ENCODE measurements at places on chromosomes 11 and 22.

GRCh38 chr11:114036958-114037357, 22.6 kb upstream of the ZBTB16 start:
- no peak for DNase-seq

- no peak for DNase-seq
Observed at GRCh38 chr11:57116654-57117053, 65.1 kb upstream of the LRRC55 start.

GRCh38 chr11:61853698-61854169, 25.6 kb downstream of the FADS2 start:
- no peak for DNase-seq

GRCh38 chr22:35315855-35316745, 16.4 kb downstream of the TOM1 start:
- DNase-seq = peak; percentile 72

DNA sequence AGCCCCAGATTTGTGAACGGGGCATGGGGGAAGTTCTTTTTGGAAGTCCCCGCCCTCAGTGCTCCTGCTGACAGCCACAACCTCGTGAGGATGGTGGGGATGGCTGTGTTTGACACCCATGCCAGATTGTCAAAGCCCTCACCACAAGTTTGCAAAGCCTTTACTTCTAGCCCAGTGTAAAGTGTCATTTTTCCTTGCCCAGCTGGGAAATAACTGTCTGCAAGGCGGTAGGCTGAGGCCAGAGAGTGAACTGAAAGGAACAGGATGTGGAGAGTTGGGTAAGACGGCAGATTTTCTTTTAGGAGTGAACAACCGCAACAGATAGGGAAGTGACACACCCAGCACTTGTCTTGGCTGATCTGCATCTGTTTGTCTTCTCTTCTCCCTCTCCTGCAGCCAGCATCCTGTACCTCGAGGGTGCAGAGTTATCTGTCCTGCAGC, 13.6 kb downstream of the IL17RA start:
- no peak for DNase-seq

DNA sequence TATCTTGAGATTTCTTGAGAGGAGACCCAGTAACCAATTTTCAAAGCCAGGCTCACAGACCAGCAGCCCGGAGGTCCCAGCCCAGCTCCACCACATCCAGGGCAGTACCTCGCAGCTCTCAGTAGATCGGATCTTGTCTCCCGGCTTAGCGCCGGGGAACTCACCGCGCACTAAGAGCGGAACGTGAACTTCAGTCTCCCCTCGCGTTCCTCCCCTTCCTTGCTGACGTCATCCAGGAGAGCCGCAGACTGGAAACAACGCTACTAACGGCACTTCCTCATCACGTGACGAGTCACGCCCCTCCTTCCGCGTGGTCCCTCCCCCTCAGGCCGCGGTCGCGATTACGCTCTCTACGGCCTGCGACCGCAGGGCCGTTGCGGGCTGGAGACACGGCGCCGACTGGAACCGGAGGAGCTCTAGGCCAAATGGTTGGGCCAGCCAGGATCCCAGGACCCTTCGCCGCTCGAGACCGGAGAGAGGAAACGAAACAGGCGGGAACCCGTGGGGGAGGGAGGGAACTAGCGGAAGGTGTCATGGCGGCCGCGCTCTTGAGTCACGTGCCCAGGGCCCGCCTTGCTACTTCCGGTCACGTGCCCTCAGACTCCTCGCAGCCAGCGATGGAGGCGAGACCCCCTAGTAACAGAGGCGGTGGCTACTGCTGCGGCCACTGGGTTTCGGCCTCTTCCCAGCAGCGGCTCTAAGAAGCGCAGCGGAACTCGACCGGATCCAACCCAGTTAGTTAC, at the start of the genes GTF2H1 and HPS5:
Gene GTF2H1 (plus strand): TSS at position 599 of the 743 bp plus-strand sequence. CDS start 10,508 bp downstream, outside the sequence.
Gene HPS5 (minus strand): TSS at position 172 of the 743 bp plus-strand sequence. CDS start 4,282 bp downstream, outside the sequence.
- peak; percentile 97 for DNase-seq

DNA sequence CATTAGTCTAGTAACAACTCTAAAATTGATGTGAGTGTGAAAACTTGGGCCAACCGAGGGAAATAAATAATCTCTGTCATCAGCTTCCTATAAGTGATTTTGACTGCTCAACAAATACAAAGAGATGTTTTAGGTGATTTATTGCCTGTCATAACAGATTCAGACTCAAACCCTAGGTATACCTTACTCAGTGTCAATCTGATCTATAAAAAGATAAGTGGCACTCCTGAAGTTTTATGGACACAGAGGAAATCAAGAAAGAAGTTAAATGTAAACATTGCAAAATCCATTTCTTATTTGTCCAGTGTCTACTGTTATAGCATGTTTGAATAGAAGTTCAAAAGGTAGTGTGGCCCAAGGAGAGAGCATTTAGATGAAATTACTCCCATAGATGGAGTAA, 30.4 kb upstream of the TYR start:
- no peak for DNase-seq

- no peak for DNase-seq
Observed at GRCh38 chr11:68116126-68116525, 5.1 kb downstream of the CHKA start.

GRCh38 chr11:115215694-115216617, 288.3 kb downstream of the CADM1 start:
- no peak for DNase-seq

GRCh38 chr11:131609337-131609736, 238.9 kb downstream of the NTM start:
- no peak for DNase-seq

DNA sequence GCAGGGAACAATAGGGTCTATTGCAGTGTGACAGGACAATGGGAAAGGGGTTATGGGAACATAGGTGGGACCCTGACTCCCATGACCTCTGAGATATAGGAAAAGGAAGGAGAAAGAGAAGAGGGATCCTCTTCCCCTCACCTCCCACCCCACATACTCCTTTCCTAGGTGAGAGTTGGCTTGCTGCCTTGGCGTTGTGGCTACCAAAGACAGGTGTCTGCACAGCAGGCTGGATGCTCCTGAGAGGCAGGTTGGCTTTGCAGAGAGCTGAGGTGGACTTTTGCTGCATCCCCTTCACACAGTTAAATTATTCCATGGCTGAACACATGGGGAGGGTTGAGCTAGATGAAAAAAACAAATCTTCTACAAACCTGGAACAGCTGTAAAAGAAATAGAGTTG, 80.7 kb downstream of the SYT9 start:
- DNase-seq = no peak

GRCh38 chr22:31223786-31224191, 11.7 kb downstream of the LIMK2 start:
- no peak for DNase-seq

- DNase-seq = no peak
Observed at GRCh38 chr11:64909653-64910343, 7.2 kb downstream of the ATG2A start.

- DNase-seq = no peak
Observed at GRCh38 chr22:31155422-31155821, 4.6 kb upstream of the RNF185 start.

DNA sequence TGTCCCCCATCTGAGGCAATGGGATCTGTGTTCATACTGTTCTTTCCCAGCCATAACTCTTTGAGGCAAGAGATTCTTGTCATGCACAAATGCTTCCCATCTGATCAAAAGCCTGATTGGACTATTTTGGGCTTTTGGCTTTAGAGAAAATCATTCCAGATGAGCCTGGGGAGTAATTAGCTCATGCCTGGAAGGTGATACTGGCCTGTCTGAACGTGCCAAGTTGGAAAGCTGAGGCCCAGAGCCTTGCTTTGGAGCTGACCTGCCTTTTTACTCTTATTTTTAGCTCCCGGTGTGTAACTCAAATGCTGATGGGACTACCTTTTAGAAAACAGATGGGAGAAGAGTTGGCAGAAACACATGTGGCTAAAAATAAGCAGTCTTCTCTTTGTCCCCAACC, 105.0 kb downstream of the DBX1 start:
- no peak for DNase-seq

- no peak for DNase-seq
Observed at GRCh38 chr11:24944891-24945290, 448.0 kb downstream of the LUZP2 start.

DNA sequence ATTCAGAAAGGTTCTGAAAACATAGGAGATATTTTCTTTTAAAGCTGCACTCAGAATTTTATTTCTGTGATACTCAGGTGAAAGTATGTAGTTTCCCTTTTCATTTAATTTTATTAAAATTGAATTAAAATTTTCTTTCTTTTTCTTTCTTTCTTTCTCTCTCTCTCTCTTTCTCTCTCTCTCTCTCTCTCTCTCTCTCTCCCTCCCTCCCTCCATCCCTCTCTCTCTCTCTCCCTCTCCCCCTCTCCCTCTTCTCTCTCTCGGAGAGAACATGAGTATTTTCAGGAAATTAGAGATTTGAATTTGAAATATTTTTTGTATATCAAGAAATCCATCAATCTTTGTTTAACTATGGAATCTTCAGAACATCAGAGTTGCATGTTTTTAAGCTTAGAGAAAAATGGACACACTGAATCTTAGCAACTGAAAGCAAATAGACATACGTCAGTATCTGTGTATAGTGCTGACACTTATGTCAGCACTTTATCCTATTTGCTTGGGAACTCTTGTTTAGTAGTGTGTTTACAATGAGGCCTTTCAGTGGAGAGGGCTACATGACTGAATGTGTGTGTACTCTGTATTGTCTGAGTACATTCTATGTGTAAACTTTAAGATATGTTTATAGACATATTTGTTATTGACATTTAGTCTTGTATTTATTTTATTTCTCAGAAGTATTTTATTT, 44.5 kb downstream of the PDE3B start:
- no peak for DNase-seq

GRCh38 chr11:78138694-78139421, 568 bp downstream of the ALG8 start:
- no peak for DNase-seq

- no peak for DNase-seq
Observed at GRCh38 chr22:23485490-23485889, 94.6 kb downstream of the IGLL1 start.

DNA sequence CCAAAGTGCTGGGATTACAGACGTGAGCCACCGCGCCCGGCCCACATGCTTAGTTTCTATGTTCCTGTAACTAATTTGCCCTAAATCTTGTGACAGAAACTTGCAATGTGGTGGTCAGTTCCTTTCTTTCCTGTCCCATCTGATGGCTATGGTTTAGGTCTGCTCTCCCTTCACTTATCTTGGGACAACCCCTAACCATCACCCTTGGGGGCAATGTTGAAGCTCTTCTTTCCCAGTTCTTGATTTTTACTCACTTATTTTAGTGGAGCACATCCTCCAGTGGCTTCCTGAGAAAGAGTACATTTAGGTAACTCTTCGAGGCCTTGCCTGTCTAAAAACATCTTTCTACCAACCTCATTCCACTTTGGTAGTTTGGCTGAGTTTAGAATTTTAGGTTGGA, 7.3 kb downstream of the SREBF2 start:
- DNase-seq = no peak

GRCh38 chr11:26806219-26806618, 84.4 kb upstream of the SLC5A12 start:
- no peak for DNase-seq

DNA sequence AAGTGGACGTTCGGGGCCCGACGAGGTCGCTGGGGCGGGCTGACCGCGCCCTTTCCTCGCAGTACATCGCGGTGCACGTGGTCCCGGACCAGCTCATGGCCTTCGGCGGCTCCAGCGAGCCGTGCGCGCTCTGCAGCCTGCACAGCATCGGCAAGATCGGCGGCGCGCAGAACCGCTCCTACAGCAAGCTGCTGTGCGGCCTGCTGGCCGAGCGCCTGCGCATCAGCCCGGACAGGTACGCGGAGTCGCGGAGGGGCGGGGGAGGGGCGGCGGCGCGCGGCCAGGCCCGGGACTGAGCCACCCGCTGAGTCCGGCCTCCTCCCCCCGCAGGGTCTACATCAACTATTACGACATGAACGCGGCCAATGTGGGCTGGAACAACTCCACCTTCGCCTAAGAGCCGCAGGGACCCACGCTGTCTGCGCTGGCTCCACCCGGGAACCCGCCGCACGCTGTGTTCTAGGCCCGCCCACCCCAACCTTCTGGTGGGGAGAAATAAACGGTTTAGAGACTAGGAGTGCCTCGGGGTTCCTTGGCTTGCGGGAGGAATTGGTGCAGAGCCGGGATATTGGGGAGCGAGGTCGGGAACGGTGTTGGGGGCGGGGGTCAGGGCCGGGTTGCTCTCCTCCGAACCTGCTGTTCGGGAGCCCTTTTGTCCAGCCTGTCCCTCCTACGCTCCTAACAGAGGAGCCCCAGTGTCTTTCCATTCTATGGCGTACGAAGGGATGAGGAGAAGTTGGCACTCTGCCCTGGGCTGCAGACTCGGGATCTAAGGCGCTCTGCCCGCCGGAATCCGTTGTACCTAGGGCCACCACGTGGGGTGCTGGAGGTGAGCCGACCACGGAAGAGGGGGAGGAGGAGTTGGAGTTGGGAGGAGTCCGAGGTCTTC, 771 bp downstream of the MIF start:
- peak; percentile 83 for DNase-seq

DNA sequence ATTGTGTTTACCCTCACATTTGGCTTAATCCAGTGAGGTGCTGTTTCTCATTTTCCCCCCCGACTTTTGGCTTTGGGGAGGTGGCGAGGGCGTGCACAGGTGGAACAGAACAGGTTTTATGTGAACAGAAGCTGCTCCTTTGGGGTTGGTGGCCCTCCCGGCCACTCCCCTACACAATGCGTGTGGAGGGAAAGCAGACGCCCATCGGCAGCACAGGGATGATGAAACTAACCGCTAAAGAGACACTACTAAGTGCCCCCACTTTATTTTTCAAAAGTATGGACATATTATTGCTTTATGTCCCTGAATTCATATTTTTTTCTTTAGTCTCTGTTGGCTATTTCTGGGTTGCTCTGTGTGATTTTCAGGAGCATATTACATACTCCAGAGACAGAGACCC, 160.9 kb downstream of the ENTHD1 start:
- DNase-seq = no peak

DNA sequence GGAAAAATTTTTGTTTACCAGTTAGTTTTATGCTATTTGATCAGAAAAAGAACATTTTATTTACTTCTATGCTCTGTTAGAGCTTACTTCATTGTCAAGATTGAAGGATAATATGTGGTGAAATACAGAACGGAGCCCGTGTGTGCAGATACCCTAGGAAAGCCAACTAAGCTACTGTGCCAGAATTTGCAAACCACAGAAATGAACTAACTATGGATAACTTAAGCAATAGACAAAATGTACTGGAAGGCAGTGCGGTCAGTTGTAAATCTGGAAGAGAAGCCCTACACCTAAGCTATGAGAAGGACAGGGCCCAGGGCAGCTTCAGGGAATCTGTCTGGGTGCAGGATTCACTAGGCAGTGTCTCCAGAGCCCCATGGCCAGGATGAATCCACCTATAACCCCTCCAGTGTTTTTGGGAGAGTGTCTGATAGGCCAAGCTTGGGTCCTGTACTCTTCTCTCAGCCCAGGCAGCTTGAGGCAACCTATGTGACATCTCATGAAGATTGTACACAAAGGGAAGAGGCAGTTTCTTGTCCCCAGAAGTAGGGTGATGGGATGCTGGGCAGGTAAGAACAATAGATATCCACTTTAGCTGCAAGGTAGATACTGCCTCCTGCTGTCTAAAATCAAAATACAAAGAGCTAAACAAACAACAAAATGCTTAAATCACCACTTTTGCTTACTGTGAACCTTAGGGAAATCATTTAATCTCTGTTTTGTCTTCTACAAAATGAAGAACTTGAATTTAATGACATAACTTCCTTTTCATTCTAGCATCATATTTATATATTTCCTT, 12.1 kb downstream of the MMP7 start:
- no peak for DNase-seq

All from left cardiac atrium (tissue), 4 donors.